ENCODE measurements at places on chromosomes 12 and 14.

DNA sequence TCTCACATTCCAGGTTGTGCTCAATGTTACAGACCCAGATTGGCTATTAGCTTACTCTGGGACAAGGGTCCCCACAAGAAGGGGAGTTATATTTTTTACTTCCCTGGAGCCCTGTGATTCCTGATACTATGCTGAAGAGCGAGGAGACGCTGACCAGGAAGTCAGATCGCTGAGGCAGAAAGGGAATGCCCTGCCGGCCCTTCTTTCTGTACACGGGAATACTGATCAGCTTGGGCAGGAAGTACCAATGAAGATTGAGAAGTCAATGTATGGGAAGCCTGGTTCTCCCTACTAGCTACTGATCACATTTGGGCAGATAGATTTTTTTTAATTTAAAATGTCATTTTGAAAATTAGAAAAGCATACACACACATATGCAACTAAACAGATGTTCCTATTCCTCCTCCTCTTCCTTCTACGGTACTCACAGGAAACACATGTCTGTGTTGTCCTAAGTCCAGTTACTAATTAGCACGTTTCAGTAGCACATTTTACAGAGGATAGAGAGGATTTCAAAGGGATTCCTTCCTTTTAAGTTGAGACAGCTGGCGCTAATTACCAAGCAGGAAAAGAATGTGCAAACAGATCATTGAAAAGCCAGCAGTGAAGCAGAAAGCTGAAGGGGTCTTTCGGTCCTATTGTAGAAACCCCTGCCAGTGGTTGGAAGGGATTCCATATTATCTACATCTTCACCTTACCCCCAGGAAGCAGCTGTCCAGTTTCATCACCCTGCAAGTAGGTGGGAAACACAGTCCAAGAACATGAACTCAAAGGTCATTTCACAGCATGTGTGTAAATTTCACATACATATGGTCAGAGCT lies 292.4 kb downstream of the DUSP6 start:
- peak; percentile 12 for DNase-seq

DNA sequence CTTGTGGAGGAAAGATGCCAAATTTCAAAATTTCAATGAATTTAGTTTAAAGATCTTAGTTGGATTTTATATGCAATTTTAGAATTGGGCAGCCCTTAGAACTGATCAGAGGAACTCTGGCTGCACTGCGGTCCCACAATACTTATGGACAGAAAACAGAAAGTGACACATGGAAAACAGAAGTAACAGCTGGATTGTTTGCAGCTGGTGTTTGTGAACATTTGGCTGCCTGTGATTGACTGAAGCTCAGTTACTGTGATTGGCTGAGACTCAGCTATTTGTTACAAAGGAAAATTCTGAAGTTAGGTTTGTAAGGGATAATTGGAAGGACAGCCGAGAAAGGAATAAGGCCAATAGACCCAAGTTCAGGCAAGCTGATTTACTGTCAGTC lies 10.0 kb upstream of the KRT86 start:
- DNase-seq: no peak

- DNase-seq: no peak
These were observed 1.3 kb upstream of the JDP2 start for GRCh38 chr14:75426332-75427125.

GRCh38 chr12:52130711-52131110 lies 51.2 kb downstream of the SMIM41 start:
- no peak for DNase-seq

Data from IMR-90 (cell line).